Right cardiac atrium (tissue), 5 donors: ENCODE measurements at places on chromosomes 5 and 9.

DNA sequence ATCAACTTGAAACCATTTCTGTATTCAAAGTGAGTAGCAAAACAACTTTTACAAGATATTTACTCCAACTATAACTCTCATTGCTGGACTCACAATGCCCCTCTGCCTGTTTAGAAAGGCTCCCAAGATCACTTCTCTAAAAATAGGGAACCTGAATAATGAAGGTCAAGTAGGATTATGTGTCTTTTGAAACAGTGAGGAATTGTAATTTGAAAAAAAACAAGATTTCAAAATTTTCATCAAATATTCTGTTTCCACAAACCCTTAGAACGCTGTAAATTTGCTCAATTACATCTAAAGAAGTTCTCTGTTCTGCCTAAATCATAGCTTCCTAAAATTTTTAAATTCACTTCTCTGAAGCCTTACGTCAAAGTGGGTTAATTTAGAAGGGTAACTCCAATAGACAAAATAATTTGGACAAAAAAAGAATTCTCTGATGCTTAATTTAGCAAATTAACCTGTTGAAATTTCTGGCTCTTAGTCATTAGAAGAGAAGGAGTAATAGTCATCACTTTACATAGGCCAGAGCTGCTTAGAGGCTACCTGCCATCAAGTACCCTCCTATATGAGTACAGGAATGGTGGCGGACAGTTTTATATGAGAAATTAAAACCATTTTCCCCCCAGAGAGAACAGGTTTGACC, 4.0 kb downstream of the ELL2 start:
- no peak for DNase-seq

GRCh38 chr5:171311322-171312077, 2.5 kb downstream of the TLX3 start:
- DNase-seq = no peak

DNA sequence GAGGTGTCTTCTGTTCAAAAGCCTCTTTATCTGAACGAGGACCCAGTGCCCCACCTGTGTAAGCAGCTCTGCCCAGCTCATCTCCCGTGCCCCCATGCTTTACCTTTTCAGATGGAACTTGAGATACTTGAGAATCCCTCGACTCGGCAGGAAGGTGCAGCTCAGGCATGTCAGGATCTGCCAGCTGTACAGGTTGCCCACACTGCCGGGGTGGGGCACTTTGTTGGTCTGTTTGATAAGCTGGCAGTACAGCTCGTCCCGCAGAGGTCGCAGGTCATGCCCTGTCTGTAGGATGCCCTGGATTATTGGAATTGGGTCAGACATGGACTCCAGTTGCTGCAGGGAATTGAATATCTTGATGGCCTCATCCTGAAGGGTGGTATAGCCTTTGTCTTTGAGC, 58.0 kb upstream of the RETREG1 start:
- DNase-seq = no peak

GRCh38 chr5:9601055-9601739, 29.0 kb downstream of the TAS2R1 start:
- DNase-seq = no peak

- DNase-seq = no peak
Observed at GRCh38 chr5:53970475-53970874, 339.9 kb downstream of the ARL15 start.

DNA sequence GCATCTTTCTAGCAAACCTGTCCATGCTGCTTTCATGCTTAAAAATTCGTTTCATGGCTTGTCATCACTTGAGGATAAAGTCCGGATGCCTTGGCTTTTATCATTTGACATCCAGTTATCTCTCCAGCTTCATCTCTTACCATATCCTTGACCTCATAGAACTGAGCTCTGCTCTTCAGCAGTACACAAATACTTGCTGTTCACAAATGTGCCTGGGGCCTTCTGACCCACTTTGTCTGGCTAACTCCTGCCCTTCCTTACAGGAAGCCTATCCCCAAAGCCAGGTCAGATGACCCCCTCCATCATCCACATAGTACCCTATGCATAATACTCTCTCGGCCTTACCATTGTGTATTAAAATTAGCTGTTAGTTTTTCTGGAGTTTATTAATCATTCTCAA, 249.1 kb downstream of the SAXO1 start:
- no peak for DNase-seq

- no peak for DNase-seq
Observed at GRCh38 chr9:107397076-107398044, 92.2 kb downstream of the KLF4 start.

DNA sequence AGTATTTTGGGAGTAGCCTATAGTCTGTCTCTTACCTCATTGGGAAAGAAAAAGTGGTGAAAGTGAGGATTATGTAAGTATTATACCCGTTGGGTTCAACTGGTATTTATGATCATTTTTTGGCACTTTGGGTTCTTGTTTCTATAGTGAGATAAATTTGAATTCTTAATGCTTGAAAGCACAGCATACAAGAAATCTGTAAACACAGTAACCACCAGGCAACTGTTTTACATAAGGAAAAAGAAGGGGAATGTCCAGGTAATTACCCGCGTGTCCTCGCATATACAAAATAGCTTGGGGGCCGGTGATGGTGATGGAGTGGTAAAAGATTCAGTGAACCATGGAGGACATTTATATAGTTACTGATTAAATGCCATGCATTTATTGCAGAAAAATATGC, 60.5 kb downstream of the BASP1 start:
- DNase-seq = no peak

GRCh38 chr9:27847818-27848217, 274.5 kb upstream of the C9orf72 start:
- DNase-seq = no peak

GRCh38 chr5:138503487-138504270, 38.4 kb downstream of the EGR1 start:
- DNase-seq = no peak

DNA sequence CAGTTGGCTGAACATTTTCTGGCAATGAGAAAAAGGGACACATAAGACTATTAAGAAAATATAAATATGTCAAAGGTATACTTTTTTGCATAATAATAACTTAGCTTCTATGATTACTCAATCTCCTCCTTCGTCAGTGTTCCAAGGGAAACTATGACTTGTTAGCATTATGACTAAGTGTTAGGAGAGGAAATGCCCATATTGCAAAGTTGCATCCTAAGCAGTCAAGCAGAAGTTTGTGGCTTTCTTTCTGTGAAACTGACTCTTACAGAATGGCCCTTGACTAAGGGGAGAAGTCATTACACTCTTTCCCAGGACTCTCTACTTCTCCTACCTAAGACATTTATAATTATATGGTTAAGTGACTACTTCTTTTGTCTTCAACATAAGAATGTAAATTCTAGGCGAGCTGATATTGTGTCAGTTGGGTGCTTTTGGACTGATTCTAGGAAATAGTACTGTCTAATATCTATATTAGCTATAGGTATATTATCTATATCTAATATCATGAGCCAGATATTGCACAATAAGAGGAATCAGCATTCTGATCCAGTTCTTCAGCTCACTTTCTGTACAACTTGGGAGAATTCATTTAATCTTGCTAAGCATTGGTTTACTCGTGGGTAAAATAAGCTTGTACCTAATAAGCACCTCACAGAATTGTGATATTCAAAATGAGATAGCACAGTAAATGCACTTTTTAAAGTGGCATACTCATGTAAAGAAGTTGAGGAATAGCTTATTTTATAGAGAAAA, 16.4 kb upstream of the SPINK6 start:
- DNase-seq = no peak

GRCh38 chr5:103889500-103890209, 327.1 kb upstream of the NUDT12 start:
- no peak for DNase-seq

DNA sequence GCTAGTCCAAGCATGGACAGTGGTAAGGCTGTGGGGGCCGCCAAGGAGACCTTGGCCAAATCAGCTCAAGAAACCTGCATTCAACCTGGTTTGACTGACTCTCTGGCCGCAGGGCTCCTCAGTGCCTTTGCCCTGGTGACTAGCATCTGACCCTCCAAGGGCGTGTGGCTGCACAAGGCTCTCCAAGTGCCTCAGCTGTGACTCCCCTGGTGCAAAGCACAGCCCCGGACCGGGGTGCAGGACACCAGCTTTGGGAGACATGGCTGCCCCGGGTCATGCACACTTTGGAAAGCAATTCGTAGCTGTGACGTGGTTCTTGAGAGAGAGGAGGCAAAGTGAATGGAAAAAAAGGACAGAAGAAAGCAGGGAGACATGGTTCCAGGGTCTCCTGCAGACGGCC, 245.2 kb upstream of the IRX2 start:
- DNase-seq = no peak

DNA sequence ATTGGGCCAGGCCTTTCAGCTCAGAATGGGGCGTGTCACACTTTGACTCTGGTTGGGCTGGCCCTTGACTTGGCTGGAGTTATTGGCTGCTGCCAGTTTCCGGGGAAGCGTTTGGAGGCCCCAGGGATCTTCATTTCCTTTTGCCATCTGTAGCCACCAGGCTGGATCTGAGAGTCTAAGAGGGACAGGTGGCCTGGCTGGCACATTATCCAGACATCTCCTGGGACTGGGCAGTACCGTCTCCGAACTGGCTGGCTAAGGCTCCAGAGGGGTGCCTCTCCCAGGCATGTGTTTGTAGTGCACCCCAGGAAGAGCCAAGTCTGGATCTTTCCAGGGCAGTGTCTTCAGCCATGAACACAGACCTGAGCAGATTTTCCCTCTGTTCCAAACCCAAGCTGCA, 9.7 kb upstream of the JADE2 start:
- no peak for DNase-seq

DNA sequence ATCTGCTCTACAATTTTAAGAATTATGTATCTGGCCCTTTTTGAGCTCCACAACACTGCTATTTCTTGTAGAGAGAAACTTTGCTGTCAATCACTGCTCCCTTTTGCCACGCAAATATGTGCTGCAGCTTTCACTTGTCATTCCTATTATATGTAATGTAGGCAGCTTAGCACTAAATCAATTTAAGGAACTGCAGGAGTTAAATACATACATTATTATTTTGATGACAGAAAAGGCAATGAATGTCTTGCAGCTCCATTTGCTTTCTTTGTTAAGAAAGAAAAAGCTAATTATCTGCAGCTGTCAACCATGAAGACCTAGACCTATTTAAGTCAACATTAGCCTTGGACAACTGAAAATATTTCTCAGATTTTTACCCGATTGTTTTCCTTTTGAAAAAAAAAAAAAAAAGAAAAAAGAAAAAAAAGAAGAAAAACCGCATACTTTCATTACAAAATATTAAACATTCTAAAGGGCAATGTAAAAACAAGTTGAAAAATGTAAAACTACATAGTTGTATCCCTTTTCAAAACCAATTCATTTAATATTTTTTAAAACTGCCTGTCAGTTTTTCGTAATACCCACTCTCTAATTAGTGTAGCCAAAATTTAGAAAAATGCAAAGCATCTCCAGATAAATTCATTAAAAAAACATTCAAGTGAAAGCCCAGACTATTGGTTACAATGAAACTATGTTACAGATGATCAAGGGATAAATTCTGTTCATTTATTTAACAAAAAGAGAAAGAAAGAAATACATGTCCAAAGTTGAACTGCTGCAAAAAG, 57.2 kb downstream of the RFX3 start:
- no peak for DNase-seq

- no peak for DNase-seq
Observed at GRCh38 chr5:157451806-157452205, 8.2 kb upstream of the NIPAL4 start.

GRCh38 chr9:22147813-22148527, 138.9 kb upstream of the CDKN2B start:
- no peak for DNase-seq

- DNase-seq = no peak
Observed at GRCh38 chr5:179909224-179909623, 1.5 kb upstream of the TBC1D9B start.

GRCh38 chr5:107937651-107938355, 267.1 kb upstream of the EFNA5 start:
- no peak for DNase-seq

GRCh38 chr5:118233606-118234005, 754.7 kb downstream of the DTWD2 start:
- DNase-seq = no peak

DNA sequence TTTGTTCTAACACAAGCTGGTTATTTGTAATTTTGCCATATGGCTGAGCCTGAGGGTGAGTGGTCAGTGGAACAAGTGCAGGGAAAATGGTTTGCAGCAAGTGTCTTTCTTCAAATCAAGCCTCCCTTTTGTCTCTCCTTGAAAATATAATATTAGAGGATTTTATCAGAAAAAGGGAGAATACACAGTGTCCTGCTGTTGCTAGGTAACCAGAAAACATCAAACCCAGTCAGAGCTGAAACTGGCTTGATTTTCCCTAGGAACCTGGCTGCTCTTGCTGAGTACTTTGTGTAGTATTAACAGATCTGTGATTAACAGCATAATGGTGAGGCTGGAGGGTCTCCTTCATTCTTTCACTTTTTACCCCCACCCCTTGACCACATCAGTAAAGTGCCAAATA, 314.0 kb downstream of the ARHGEF28 start:
- DNase-seq = no peak

DNA sequence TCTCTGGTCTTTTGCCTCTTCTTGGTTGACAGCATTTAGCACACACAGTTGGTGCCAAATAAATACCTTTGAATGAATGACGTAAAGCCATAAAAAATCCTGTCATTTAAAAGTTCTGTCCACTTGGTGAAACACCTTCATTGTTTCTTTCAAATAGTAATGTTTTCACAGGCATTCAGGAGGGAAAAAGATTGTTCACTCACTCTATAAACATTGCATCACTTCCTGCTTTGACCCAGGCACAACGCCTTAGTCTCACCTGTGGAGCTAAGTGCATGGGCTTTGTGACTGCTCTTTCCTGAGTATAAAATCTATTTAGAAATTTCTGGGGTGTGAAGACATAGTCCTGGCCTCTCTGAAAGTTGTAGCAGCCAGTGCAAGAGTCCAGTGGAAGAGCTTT, 88.9 kb upstream of the CXCL14 start:
- DNase-seq = no peak

DNA sequence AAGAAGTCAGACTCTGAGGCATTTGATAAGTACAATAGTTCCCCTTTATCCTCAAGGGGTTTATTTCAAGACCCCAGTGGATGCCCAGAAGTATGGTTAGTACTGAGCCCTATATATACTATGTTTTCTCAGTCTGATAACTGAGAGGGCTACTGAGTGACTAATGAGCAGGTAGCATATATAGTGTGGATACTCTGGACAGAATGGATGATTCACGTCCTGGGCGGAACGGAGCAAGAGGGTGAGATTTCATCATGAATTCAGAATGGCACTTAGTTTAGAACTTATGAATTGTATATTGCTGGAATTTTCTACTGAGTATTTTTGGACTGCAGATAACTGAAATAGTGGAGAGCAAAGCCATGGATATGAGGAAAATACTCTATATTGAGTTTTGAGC, 457.6 kb downstream of the PLK2 start:
- DNase-seq = no peak

DNA sequence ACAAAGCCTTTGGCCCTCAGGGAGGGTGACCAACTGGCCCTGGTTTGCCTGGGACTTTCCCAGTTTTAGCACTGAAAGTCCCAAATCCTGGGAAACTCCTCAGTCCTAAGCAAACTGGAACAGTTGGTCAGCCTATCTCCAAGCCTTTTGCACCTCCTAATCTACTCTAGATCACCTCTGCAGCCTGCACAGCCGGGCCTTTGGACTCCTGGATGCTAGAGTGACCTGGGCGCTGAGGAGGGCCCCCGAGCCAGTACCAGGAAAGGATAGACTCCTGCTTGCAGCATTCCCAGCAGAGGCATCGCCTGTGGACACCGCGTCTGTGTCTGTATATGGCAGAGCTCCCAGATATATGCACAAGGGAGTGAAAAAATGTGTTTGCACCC, 15.1 kb downstream of the IRF1 start:
- DNase-seq = no peak

GRCh38 chr5:108046955-108047670, 334.8 kb downstream of the FBXL17 start:
- DNase-seq = peak; percentile 5

- no peak for DNase-seq
Observed at GRCh38 chr9:130010151-130010988, 32.6 kb downstream of the FNBP1 start.
